ENCODE measurements at places on chromosomes 3 and 15. TPM values are rescaled to one million over a fixed set of nuclear protein-coding genes. Genes with fewer than 3 reads are reported as not detected.

GRCh38 chr15:25690673-25691543, 172.2 kb downstream of the ATP10A start:
- peaks cover 49% of the 10 kb centered on the region for H3K36me3 ChIP-seq
- H3K27ac ChIP-seq: peak overlapping the region; percentile 68
- no peaks in the 10 kb centered on the region for H3K27me3 ChIP-seq
- DNase-seq: no peak

GRCh38 chr15:29821416-29822099, 710 bp downstream of the TJP1 start:
- DNase-seq: no peak
- H3K36me3 ChIP-seq: no peaks in the 10 kb centered on the region
- H3K27ac ChIP-seq: peak overlapping the region; percentile 94
- H3K4me1 ChIP-seq: peaks cover 16% of the 10 kb centered on the region

DNA sequence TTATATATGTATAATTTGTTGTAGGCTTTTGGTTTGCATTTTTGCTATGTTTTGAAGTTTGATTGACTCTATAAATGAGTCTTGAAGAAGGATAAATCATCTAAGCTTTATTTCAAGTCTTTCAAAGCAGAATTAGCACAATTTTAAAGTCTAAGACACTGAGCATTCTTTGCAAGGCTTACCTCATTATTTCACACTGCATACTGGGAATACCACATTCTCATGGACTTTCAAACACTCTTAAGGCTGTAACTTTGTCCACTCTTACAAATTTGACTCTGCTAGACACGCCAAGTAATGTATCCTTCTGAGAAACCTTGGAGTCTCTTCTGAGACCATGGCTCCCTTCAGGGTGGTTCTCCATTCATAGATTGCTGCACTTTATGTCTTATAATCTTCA, 281.3 kb upstream of the COL8A1 start:
- H3K36me3 ChIP-seq: no peaks in the 10 kb centered on the region
- no peaks in the 10 kb centered on the region for H3K27me3 ChIP-seq
- DNase-seq: no peak
- H3K4me3 ChIP-seq: no peak overlapping the region
- no peak overlapping the region for H3K27ac ChIP-seq

Gene HEMK1
- total RNA-seq: 5.4 TPM

DNA sequence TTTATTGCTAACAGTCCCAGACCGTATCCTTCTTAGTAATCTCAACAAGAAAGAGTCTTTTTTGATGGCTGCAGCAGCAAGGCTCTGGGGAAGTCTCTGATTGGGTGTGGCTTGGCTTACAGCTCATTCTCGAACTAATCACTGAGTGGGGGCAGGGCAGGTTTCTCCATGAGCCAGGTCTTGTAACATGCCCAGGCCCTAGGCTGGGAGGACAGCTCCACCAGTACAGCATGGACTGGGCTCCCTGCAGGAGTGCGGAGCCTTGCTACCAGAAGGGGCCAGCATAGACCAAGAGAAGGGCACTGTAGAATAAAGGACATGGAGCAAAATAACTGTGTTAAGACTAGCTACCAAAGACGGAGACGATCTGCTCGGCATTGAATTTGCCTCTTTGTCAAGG, 7.2 kb downstream of the CD276 start:
- no peaks in the 10 kb centered on the region for H3K27me3 ChIP-seq
- peaks cover 36% of the 10 kb centered on the region for H3K4me1 ChIP-seq
- no peaks in the 10 kb centered on the region for H3K36me3 ChIP-seq
- DNase-seq: peak; percentile 57

- H3K36me3 ChIP-seq: no peaks in the 10 kb centered on the region
- no peaks in the 10 kb centered on the region for H3K4me1 ChIP-seq
- H3K27me3 ChIP-seq: no peaks in the 10 kb centered on the region
- H3K4me3 ChIP-seq: no peak overlapping the region
- H3K27ac ChIP-seq: no peak overlapping the region
Observed at GRCh38 chr3:77939726-77940125, 899.8 kb downstream of the ROBO2 start.

DNA sequence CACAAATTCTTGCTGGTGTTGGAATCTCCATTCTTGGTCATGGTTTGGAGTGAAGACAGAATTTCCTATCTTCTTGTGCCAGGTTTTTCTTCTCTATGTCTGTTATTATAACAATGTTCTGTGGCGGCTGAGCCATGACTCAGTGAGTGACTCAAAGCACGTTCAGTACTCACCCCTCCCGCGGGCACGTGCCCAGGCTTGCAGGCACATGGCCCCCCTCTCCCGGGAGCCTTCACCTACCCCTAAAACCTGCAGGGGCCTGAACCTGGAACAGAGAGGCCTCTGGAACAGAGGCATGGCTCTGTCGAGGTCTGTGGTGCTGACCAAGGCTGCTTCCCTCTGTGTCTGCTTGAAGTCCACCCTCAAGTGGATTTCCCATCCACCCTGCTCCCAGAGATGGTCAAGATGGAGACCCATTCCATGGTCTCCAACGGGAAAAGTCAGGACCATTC, 27.6 kb downstream of the PLXNB1 start:
- peaks cover 17% of the 10 kb centered on the region for H3K36me3 ChIP-seq
- peaks cover 27% of the 10 kb centered on the region for H3K4me1 ChIP-seq
- no peak overlapping the region for H3K4me3 ChIP-seq
- peak; percentile 88 for DNase-seq
- H3K27me3 ChIP-seq: no peaks in the 10 kb centered on the region
